ENCODE measurements at places on chromosomes 1 and 21.

DNA sequence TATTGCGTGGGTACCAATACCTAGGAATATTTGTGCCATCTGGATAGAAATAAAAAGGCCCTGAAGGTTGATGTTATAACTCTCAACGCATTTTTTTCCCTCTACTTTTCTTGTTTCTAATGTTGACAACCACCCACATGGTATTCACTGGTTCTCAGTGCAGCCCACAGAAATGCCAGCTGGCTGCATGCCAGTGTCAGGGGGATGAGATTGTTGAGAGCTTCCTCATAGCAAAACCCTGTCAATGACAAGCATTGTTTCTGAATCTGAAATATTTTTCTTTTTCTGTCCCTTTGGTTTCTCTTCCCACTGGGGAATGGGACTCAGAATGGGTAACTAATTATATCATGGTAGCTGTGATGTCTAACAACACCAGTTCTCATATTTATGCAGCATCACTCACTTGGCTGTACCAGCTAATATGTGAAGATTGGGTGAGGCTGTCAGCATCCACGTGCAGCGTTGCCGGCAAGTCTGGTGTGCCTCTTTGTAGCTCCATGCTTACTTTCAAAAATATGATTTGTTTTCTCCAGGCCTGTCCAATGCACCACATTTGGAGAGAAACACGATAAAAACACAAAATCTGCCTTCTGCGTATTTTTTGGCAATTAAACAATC lies 284.6 kb downstream of the PTBP2 start:
- peak; percentile 70 for DNase-seq

GRCh38 chr1:41385398-41386195 lies 24.4 kb downstream of the FOXO6 start:
- no peak for DNase-seq

DNA sequence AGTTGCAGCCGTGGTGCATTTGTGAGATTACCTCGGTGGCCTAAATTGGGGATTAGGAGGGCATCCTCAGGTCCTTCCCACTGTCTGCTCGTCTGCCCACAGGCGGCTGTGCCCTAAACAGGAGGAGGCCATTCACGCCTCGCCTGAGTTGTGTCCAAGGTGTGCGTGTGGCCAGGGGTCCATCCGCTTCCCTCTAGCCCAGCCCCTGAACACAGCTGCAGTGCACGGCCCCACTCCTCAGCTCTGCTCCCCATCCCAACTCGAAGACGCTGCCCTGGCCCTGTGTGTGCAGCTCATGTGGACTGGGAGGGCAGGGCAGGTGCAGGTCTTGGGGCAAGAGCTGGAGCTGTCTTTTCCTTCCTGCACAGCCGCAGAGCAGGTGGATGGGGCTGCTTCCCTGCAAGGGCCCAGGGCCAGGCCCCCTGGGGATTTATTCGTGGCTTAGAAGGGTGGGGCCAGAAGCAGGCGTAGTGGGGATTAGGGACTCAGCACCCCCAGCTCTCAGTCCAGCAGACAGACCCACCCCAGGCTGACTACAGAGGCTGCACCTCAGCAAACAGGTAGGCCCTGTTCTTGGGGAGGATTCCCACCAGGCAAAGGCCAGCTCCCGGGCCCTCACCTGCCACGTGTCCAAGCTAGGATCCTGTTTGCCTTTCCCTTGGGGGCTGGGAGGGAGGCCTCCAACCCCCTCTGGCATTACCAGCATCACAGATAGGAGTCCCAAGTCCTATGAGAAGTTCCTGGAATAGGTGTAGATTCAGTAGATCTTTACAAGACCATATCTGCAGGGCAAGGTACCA lies 4.3 kb downstream of the GUK1 start:
- DNase-seq, result no peak

DNA sequence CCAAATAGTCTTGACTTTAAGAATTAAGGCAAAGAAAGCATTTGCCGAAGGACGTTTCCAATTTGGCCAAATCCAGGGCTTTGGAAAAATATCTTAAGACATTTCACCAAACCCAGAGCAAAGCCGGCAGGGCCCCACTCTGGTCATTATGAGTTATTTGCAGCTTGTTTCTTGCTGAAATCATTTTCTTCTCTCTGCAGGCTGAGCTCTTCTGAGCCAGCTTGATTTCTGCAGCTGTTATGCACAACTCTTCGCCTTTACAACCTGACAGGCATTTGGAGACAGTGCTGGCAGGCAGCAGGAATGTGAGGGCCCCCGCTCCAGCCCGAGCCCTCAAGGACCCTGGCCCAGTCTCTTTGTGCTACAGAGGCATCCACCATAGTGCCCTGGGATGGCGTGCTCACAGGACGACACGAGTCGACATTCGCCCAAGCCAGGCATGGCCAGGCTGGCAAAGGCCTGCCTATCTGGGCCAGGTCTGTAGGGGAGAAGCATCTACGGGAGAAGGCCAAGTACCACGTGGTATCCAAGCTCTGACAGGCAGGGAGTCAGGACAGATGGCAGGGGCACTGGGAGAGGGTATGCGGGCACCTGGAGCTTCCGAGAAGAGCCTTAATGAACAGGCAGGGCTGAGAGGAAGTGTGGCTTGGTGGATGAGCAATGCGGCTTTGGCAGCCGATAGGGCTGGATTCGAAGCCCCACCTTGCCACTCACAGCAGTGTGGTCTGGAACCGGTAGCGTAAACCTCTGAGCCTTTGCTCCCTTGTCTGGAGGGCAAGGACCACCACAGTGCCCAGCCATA lies 32.3 kb downstream of the SYF2 start:
- DNase-seq, result no peak

DNA sequence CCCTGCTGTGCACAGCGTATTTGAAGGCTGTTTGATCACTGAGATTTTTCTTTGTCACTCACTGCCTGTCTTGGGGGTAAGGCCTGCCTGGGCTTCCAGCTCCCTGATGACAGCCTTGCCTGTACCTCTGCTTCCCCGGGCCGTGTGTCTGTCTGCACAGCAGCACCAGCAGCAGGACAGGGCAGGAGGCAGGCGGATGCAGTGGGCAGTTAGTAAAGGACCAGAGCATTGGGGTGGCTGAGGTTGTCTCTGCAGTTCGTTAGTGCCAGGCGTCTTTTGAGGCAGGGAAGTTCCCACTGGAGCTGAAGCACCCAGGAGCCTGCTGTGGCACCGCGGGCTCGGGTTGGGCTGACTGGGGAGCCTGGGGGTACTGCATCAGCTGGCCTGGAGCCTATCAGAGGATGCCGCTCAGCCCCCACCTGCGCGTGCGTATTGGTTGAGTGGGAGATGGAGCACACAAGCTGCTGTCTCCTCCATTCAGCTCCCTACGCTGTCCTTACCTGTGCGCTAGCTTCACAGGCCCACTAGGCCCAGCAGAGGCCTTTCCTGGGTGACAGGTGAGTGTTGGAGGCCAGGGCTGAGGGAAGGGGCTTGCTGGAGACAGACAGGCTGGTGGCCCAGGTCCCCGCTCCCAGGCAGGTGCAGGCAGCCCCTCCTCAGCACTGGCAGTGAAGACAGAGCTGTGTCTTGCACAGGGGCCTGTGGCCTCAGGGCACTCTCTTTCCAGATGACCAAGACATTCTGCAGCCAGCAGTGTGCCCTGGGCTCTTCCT lies 28.2 kb downstream of the SNAP47 start:
- DNase-seq, result no peak

DNA sequence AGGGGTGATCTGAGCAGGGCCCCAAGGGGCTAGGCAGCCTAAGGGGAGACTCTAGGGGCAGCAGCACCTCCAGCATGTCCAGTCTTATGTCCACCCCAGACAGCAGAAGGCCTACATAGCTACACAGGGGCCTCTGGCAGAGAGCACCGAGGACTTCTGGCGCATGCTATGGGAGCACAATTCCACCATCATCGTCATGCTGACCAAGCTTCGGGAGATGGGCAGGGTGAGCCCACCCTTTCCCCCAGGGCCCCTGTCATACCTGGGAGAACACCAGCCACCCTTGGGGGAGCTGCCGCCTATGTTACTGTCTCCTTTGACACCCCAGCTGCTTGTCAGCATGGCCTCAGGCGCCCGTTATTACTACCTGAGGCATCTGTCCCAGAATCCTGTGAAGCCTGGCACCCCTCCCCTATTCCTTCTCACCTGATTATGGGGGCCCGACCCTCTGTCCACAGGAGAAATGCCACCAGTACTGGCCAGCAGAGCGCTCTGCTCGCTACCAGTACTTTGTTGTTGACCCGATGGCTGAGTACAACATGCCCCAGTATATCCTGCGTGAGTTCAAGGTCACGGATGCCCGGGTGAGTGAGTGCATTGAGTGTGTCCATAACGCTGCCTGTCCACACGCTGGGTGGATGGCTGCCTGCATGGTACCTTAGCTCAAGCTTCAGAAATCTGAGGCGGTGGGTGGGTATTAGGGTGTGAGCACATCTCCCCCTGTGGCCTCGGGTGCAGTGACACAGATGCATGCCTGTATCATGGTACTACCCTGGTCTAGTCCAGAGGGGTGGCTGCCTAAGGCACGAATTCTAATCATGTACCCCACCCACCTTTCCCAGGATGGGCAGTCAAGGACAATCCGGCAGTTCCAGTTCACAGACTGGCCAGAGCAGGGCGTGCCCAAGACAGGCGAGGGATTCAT lies 29.7 kb upstream of the KDM4A start:
- no peak for DNase-seq

DNA sequence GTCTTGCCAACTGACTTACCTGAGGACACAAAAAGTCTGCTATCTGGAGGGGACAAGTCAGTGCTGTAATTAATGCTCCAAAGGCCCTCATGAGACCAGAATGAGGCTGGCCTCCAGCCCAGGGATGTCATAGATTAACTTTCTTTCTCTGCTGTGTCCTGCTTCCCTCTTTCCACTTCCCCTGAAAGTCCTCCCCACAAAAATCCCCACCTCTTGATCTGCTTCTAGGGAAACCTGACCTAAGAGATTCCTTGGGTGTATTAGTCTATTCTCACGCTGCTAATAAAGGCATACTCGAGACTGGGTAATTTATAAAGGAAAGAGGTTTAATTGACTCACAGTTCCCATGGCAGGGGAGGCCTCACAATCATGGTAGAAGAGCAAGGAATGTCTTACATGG lies 39.2 kb downstream of the RUNX3 start:
- DNase-seq, result no peak

GRCh38 chr1:115302390-115302961 lies 35.6 kb downstream of the NGF start:
- DNase-seq, result peak; percentile 90

GRCh38 chr1:17027403-17027802 lies 15.7 kb upstream of the ATP13A2 start:
- DNase-seq, result no peak

DNA sequence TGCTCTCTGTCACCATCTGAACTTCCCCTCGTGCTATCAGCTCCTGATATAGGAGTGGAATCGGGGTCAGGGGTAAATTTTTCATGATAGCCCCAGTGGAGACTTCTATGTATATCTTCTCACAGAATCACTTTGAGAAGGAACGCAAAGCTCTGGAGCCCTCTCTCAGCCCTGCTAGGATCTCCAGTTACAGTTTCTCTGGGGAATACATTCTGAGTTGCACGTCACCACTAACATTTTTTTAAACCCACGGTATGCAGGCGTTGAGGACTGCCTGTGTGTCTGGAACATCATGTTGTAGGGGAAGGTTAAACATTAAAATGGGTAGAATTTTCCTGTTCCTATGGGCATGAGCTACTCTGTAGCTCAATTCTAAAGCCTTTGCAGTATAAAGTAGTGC lies 116.4 kb upstream of the FAM78B start:
- DNase-seq, result no peak

DNA sequence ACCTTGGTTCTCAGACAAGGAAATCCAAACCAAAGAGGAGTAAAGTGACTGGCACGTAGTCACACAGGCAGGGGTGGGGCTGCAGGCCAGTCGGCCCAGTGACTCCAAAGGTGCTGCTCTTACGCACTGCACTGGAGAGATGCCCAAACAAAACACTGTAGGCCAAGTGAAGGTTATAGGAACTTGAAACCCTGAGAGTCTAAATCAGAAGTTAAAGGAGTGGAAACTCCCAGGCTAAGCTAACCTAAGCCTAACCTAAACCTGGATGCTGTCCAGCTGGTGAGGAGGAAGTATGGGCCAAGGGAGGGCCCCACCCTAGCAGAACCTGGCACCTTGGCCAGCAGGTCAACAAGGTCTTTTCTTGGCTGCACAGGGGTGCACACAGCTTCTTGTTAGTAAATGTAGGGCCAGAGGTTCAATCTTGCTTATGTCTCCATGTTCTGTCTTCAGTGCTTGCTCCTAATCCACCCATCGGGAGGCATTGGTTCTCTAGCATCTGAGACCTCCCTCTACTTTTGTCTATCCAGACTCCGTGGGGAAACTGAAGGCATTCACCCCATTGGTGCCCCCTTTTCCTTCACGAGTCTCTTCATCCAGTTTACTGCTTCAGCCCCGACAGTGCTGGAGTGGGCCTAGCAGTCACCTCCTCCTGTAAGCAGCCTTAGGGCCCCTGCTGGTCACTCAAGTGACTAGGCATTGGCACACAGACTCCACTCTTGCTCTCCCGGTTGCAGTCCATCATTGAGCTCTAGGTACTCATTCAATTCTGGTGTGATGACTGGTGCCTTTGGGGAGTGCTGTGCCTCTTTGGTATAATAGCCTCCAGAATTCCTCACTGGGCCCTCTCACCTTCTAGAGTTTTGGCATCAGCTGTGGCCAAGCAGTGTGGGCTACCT lies 12.9 kb upstream of the TMEM125 start:
- no peak for DNase-seq

DNA sequence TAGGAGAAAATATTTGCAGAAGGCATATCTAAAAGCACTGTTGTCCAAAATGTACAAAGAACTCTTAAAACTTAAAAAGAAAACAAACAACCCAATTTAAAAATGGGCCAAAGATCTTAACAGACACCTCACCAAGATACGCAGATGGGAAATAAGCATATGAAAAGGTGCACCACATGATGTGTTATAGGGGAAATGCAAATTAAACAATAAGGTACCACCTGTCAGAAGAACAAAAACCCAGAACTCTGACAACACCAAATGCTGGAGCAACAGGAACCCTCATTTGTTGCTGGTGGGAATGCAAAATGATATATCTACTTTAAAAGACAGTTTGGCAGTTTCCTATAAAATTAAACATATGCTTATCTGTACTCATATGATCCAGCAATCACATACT lies 18.1 kb downstream of the SLC2A5 start:
- DNase-seq, result no peak

GRCh38 chr1:27538793-27539192 lies 48.8 kb upstream of the WASF2 start:
- DNase-seq, result peak; percentile 55

- DNase-seq, result peak; percentile 77
Observed at GRCh38 chr21:41283211-41283818, 33.3 kb upstream of the FAM3B start.

GRCh38 chr21:29316029-29316742 lies 17.5 kb downstream of the BACH1 start:
- DNase-seq, result no peak

DNA sequence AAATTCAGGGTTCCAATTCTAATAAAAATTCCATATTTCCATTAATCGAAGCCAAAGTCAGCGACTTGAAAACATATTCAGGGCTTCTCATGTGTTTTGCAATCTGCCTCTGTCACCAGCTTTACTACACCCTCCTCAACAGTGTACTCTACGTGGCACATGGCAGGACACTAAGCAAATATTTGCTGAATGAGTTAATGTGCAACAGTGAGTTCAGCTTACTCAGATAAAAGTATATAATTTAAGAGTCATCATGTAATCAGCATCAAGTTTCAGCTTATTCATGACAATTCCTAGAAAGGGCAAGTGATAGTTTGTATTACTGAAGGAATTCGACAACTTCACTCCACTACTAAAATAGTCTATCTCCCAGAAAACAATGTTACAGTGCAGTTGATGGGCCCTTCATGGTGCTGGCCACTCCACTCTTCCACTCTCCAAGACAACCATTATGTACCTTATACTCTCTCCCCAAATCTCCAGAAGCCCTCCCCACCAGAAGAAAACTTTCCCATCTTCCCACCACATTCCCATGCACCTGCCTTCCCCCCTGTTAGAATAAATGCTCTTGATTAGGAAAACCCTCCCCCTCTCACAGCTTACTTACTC lies 97.3 kb downstream of the TTLL7 start:
- peak; percentile 65 for DNase-seq

- DNase-seq, result no peak
Observed at GRCh38 chr1:33429856-33430691, 821 bp downstream of the PHC2 start.

All from fibroblast of skin of left quadriceps (primary cell).